ENCODE measurements at places on chromosomes 11 and 22.

GRCh38 chr11:76041208-76041607 is 165.1 kb downstream of the WNT11 start:
- DNase-seq: no peak

DNA sequence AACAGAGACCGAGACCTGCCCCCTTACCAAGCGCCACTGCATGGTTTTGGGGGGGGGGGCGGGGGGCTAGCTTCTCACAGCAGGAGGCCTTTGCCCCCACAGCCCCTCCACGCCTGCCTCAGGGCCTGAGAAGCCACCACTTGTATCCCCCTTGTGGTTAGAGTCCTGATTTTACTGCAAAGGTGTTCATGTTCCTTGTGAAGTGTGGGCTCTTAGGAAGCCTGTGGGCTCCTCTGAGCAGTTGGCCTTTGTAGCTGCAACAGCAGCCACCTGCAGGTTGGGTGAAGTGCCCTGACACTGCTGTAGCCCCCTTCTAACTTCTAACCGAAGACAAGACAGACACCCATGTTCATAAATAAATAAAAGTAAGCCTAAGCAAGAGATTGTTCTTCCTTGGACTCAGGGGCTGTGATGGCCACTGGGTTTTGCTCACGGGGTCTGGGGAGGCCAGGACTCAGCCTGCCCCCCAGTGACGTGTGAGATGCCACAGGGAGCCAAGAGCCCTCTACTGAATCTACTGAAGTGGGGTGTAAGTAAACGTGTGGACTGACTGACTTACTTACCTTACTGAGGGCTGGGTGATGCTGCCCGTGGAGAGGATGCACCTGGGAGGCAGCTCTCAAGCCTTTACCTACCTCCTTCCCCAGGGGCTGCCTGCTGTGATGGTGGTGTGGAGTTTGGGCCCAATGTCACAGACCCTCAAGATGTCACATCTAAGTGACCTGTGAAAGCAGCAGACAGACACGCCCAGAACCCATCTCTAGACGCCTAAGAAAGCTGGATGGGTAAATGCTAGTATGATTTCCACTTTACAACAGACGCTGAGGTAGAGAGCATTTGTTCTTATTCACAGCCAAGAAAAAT is 25.8 kb downstream of the USP35 start:
- DNase-seq: no peak

GRCh38 chr11:34987617-34988016 is 71.2 kb downstream of the PDHX start:
- DNase-seq: no peak

GRCh38 chr11:87820011-87820410 is 355.2 kb downstream of the RAB38 start:
- DNase-seq: no peak

DNA sequence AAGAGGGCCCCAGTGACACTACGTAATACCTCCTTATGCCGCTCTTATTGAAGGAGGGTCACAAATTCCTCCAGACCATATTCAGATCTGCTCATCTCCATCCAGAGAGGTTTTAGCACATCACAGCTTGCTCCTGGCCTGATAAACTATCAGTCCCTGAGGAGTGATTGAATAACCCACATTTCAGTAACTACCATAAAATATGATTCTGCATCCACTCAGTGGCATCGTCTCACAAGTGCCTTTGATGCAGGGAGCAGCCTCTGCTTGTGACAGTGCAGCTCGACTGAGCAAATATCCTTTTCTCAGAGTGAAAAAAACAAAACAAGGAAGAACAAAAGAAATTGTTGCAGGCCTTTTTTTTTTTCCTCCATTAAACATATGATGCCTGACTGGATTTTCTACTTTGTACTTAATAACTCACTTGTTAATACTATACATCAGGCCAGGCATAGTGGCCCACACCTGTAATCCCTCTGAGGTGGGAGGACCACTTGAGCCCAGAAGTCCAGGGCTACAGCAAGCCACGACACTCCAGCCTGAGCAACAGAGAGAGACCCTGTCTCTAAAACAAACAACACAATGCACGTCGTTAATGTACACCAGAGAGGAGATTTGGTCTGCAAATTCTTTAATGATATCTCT is 64.5 kb downstream of the DDX10 start:
- no peak for DNase-seq

DNA sequence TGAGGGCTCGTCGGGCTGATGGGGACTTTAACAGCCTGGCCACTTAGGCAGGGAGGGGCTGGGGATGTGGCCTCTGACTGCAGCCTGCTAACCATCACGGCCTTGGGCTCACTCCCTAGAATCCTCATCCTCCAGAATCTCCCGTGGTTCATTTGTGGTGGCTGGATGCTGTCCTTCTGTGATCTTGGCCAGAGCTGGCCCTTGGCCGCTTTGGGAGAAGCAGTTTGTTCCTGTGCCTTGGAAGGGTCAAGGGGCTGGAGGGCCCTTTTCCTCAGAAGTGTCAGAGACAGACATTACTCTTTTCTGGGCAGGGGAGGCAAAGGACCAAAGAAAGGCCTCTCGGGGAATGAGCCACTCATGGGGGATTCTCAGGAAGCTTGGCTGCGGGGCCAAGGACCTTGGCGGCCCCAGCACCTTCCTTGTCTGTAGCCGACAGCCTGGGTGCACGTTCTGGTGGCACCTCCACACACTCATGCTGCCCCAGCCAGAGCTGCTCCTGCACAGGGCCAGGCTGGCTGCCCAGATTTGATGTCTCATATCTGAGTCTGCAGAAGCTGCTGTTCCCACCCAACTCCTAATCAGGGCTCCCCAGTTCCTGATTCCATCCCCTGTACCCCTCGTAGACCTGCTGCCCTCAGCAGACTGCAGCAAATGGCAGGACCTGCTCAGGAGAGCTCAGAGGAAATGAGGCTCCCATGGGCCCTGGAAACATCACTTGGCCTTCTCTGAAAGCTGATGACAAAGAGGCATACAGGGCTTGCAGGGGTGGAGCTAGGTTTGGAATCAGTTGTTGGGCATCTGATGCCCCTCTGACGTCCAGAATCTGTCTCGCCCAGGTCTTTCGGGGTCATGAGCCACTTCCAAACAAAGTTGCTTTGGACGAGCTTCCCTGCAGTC is 107.7 kb downstream of the CTTN start:
- no peak for DNase-seq

DNA sequence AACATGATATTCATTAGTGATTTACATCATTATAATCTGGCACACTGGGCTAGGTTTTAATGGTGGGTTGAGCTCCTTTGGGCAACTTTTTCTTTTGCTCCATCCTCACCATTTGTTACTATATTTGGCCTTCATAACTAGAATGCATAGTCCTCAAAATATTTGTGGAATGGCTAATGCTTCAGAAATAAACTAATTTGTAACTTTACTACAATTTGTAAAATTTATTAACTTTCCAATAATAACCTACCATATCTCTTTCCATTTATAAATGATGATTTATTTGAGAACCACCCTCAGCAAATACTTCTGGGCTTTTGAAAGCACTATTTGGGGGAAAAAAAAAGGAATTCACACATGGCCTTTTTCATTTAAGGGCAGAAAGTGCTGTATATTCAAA is 79.7 kb downstream of the LARGE2 start:
- no peak for DNase-seq

All from left renal pelvis (tissue), 4 donors.